SJCRH30 (cell line): ENCODE measurements at places on chromosomes 13 and 19. TPM values are rescaled to one million over a fixed set of nuclear protein-coding genes. Genes with fewer than 3 reads are reported as not detected.

- DNase-seq: no peak
Measured at GRCh38 chr19:11657307-11657706, 60.0 kb downstream of the ZNF627 start.

- no peak for DNase-seq
Measured at GRCh38 chr13:20980899-20981298, 78.4 kb upstream of the XPO4 start.

DNA sequence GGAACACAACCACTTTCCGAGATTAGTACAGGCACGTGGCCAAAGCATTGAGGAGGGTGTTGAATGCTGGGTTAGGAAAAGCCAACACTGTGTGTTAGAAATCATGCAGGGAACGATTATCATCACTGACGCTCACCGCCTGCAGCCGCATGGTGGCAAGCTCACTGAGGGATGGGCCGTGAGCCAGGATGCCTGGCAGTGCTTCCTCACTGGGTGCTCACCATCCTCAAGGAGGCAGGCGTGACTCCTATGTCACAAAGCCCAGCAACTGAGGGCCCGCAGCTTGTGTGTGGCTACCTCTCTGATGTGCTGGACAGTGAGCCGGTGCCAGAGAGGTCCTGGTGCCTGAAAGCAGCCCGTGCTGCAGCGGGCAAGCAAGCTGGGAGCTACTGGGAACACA is 30.4 kb upstream of the TIMM44 start:
- no peak for DNase-seq

- DNase-seq: no peak
Measured at GRCh38 chr13:97300871-97301270, 78.7 kb downstream of the MBNL2 start.

CYP4F3 gene
- not detected in 2 replicates for total RNA-seq

- no peak for DNase-seq
Measured at GRCh38 chr13:98981369-98982080, 3.7 kb upstream of the DOCK9 start.

ZNF667 gene
- total RNA-seq: 8.7 and 10.3 TPM in 2 replicates

DNA sequence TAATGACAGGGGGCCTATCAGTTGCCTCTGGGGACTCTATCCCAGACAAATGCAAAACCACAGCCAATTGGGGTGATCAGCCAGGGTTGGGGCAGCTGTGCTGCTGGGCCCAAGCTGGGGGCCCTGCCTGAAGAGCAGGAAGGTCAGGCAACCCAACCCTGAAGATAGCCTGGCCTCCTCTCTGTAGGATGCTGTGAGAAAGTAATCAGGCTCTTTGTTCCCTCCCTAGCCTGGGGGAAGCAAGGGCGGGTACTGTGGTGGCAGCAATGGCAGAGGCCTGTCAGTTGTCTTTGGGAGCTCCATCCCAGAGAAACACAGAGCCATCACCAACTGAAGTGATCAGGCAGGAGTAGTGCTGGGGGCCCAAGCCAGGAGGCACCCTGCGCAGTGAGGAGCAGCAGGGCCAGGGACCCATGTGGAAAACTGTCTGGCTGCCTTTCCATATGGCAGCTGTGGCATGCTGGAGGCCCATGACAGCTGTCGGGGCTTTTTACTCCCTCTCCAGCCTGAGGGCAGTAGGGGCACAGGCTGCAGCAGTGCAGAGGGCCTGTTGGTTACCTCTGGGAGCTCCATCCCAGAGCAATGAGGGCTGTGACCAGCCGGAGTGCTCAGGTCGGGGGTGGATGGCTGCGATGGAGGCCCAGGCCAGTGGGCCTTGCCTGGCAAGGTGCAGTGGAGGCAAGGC is 73.6 kb upstream of the ATP12A start:
- peak; percentile 45 for DNase-seq

GRCh38 chr19:42634409-42635232 is 39.9 kb upstream of the CEACAM8 start:
- DNase-seq: peak; percentile 33

STXBP2 gene
- 0.15 TPM in 1 of 2 replicates, not detected in the other for total RNA-seq

DNA sequence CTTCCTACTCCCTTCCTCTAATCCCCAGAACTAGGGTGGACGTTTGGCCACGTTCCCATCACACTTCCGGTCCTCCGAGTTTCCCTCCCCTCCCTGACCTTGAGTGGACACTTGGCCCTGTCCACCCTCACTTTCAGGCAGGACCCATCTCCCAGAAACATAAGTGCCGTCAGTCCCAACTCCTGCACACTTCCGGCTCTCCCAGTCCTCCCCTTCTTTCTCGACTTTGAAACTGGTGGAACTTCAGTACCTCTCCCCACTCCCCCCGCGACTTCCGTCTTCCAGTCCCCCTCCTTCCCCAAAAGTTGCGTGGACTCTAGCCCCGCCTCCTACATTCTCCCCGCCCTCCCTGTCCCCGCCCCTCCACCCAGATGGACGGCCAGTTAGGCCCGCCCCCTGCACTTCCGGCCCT is 278 bp upstream of the ZNF274 start:
- no peak for DNase-seq

SERPINE3 gene
- total RNA-seq: not detected in 2 replicates

SH3GL1 gene
- total RNA-seq: 56.9 and 60.0 TPM in 2 replicates

DNA sequence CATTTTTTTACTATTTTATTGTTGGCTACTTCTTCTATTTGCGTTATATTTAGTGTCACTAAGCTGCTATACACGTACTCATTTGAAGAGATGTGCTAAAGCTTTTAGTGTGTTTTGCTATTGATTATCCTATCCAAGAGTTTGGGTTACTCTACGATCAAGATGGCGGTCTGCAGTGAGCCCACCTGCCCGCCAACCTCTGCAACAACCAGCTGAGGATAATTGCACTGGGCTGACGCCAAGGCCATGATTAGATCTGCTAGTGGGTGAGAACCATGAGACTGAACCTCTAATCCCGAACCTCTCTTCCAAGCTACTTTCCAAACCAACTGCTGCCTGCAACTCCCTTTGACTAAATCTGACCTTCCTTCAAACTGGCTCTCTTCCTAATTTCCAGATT is 1.8 kb downstream of the CPB2 start:
- DNase-seq: no peak

ZNF571 gene
- 4.7 and 5.3 TPM in 2 replicates for total RNA-seq

DNA sequence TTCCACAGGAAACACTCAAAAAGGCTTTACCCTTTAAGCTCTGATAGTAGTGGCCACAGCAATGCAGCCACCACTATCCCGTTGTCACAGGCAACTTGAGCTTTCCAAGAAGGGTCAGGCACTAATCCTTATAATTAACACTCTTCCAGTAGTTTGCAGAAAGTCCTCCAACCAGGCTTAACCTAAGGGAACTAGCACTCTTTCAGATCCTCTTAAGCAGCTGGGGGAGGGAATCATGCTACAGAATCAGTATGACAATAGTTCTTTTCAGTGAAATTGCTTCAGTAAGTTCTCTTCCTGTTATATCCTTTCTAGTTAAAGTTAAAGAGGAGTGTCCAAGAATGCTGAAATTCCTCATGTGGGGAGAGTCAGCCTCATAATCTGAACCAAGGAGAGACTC is 82.2 kb downstream of the TNFSF11 start:
- DNase-seq: no peak

GRCh38 chr19:4870025-4870700 is 2.7 kb upstream of the PLIN3 start:
- peak; percentile 91 for DNase-seq

ZNF626 gene
- 13.0 and 13.5 TPM in 2 replicates for total RNA-seq

DNA sequence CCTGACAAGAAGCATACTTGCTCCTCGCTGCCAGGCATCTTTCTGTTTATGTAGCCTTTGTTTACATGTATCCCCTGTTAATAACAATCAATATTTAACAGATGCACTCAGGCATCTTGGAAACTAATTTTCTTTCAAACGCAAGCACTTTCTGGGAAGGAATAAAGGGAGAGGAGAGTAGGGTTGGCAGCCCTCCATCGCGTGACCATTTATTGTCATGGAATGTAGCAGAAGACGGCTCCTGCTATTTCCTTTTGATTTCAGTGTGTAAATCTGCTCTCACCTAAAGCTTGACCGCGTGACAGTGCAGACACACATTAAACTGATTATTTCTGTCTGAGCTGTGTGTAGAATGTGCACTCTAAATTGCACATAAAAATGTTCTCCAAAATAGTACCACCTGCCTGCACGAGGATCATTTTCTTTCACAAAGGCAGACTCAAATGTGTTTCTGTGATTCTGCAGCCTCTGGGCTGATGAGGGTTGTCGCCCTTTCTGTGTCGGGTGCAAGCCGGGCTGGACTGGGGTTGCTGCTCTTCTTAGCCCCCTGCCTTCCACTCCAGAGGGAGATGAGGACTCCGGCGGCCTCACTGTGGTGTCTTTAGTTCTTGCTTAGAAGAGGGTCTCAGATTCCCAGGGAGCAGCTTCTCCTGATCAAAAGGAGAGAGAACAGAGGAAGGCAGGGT is 223.5 kb upstream of the MAB21L1 start:
- no peak for DNase-seq

CBARP gene
- 1.2 and 1.9 TPM in 2 replicates for total RNA-seq

SMARCA4 gene
- 120 and 121 TPM in 2 replicates for total RNA-seq

- no peak for DNase-seq
Measured at GRCh38 chr13:86299128-86299527, 499.9 kb upstream of the SLITRK6 start.

GRCh38 chr13:100724568-100724967 is 50.0 kb upstream of the TMTC4 start:
- DNase-seq: no peak

ZNF253 gene
- total RNA-seq: 24.7 and 27.9 TPM in 2 replicates

MBD3L3 gene
- total RNA-seq: not detected in 2 replicates

- no peak for DNase-seq
Measured at GRCh38 chr19:10690341-10690781, 10.9 kb upstream of the QTRT1 start.

DNA sequence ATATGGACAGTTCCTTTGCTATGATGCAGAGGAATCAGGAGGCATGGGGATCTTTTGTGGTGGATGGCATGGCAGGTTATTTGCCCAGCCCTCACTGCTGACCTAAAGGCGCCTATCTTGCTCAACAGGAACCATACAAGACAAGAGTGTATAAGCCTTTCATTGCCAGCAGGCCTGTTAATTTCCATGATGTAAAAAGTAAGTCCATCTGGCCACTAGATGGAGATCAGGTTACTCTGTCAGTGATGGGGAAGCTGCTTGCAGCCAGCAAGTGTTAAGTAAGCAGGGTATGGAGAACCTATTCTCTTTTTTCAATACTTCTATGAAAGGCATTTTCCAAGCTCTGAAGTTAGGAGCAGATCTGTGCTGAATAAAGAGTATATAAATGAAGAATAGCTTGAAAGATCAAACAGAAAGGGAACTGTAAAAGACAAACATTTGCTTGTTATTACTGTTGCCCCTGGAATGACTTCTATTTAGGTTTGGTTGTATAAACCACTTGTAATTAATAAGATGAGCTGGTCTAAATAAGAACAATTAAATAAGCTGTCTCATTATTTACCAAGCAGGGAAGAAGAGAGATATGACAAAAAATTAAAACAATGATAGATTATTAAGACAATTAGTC is 210.9 kb downstream of the RGCC start:
- DNase-seq: peak; percentile 87

- no peak for DNase-seq
Measured at GRCh38 chr13:110449219-110450015, 112.1 kb downstream of the RAB20 start.

KIR2DL4 gene
- not detected in 2 replicates for total RNA-seq

GRCh38 chr19:17772172-17772571 is 20.9 kb downstream of the FCHO1 start:
- DNase-seq: peak; percentile 33

FAAP24 gene
- 6.6 and 7.6 TPM in 2 replicates for total RNA-seq

GRCh38 chr13:77729502-77730221 is 32.2 kb downstream of the SLAIN1 start:
- DNase-seq: no peak

KIR3DL2 gene
- total RNA-seq: not detected in 2 replicates

CEACAM21 gene
- 5.5 and 5.6 TPM in 2 replicates for total RNA-seq

DNA sequence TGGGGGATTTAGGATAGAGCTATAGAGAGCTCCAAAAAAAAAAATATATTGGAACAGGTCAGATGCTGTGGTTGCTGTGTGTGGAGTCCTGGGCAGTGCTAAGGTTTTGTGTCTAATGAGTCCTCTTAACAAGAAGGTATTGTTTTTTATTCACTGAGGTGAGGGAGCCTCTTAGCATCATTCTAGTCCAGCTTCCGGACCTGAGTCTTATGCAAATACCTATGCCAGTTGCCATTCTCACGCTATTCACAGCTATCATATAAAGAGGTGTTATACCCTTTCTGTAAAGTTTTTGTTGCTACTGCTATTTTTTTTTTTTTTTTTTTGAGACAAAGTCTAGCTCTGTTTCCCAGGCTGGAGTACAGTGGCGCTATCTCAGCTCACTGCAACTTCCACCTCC is 1.4 kb downstream of the NLRP2 start:
- DNase-seq: no peak

DNA sequence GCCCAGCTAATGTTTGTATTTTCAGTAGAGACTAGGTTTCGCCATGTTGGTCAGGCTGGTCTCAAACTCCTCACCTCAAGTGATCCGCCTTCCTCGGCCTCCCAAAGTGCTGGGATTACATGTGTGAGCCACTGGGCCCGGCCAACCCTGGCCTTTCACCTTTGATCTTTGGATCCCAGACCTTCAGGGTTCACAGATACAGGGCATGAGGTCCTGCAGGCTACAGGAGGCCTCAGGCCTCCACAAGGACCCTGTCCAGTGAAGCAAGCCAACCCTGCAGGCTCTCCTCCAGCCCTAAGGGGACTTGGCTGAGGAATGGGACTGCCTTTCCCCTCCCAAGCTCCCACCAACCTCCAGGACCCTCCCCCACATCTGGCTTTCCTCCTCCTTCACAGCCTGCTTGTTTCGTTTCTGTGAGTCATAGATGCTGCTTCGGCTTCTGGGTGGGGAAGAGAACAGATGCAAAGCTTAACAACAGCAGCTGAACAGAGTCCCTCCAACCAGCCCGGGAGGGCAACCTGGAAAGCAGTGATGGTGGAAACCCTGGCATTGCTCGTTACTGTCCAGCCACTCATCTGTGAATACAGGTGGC is 11.8 kb downstream of the ARHGEF18 start:
- no peak for DNase-seq

DNA sequence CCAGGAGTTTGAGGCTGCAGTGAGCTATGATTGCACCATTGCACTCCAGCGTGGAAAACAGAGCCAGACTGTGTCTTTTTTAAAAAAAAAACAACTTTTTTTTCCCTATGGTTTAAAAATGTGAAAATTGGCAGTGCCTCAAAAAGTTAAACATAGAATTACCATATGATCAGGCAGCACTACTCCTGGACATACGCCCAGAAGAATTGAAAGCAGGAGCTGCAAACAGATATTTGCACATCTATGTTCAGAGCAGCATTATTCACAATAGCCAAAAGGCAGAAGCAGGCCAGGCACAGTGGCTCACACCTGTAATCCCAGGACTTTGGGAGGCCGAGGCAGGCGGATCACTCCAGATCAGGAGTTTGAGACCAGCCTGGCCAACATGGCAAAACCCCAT is 3.8 kb upstream of the RETN start:
- no peak for DNase-seq
